ENCODE measurements at places on chromosomes 7 and 10.

DNA sequence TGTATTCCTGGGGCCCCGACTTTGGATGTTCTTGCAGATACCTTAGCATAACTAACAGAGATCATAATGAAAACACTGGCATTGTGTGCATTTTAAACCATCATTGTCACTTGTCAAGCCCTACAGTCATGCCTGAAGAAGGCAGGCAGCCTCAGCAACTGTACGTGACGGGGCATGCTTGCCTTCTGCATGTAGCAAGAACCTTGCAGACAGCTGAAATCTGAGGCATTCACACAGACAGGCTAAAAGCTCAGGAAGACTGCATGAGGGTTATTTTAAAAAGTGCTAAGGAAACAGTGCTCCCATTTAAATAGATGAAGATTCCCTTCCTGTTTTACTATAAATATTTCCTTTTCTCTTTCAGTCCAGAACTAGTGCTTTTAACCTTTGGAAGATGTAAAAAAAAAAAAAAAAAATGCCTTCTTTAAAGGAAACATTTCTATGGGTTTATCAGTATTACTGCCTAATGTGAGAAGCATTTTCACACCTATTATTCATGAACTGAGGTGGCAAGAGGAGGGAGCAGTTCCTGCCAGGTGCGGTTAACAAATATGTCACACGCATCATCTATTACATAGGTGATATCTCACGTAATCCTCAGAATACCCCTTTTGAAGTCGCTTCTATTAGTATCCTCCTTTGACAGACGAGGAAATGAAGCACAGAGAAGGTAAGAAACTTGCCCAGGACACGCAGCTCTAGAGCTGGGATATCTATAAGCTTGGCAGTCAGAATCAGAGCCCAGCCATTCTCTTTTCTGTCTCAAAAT, 88.1 kb downstream of the PRKCQ start:
- DNase-seq: no peak

GRCh38 chr7:45658716-45659495, 84.7 kb downstream of the ADCY1 start:
- no peak for DNase-seq

DNA sequence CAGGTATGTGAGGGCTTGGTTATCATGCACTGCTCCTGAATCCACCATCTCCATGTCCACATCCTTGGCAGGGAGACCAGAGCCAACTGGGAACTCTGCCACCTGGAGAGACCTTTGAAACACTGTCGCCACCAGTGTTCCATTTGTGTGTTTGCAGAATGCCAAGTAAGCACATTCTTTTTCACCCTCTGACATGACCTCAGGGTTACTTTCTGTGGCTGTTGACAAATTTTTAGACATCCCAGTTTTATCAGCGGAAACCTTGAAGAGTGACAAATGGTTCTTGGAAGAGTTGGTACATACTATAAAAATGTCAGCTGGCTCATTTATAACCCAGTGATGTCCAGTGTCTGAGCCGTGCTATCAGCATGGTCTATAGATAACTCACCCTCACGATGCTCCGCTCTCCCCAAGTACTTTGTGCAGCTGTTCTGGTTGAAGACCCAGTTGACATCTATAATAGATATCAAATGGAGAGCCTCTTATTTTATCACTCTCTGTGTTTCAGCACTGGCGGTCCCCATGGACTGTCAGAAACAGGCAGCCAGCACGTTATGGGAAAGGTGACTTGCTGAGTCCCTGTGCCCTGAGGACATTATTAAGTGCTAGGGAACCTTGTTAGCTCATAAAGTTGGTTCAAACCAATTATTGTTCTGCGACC, 563.1 kb upstream of the GALNT17 start:
- DNase-seq: no peak

GRCh38 chr10:43128958-43129706, 9.1 kb upstream of the CSGALNACT2 start:
- DNase-seq: no peak

- no peak for DNase-seq
These were observed 109.0 kb upstream of the ELMO1 start for GRCh38 chr7:37557571-37558209.

DNA sequence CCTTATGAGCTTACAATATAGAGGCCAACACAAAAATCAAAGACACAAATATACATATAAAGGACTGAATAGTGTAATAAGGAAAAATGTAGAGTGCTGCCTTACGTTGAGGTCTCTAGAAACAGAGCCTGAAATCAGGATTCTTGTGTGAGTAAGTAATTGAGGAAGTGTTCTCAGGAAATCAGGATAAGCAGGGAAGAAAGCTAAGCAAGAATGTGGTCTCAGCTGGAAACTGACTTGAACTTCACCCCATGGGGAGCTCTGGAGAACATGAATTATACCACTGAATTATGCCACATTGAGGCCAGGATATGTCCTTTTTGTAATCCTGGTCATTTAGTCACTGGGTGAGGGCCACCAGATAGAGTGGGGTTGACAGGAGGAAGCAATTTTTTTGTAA, 191.9 kb downstream of the ETV1 start:
- DNase-seq: no peak

GRCh38 chr10:5095687-5096086, 1.5 kb downstream of the AKR1C3 start:
- DNase-seq: no peak

GRCh38 chr10:89783406-89783805, 82.0 kb downstream of the KIF20B start:
- DNase-seq: no peak

- no peak for DNase-seq
These were observed 4.2 kb downstream of the NPSR1 start for GRCh38 chr7:34662058-34662708.

- no peak for DNase-seq
These were observed 6.4 kb downstream of the KNDC1 start for GRCh38 chr10:133166504-133166827.

GRCh38 chr10:1360011-1360557, 303.9 kb downstream of the WDR37 start:
- DNase-seq: no peak

DNA sequence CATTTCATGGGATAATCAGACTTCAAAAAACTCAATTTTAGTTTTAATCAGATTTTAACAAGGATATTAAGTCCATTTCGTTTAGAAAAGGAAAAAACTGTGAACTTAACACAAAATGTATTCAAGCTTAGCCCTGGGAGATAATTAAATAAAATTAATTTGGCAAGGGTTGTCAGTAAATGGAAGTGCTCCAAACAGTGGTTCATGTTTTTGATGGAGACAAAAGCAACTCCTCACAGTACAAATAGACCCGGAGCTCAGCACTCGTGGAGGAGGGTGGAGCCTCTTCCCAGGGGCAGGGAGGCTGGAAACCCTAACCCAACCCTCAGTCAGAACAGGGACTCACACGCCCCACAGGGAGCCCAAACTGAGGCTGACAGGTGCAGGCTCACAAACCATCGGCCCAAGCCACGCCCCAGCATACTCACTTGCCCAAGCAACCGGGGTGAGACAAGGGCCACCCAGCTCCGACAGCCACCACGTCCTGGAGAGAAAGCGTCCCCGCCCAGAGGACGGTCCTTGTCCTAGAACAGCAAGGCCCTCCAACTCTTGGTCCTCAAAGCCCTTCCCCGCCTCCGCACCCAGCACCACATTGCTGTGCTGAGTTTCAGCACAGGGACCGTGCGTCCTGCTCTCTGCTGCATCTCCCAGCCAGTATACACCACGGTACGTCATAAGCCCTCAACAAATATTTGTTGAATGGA, 39.8 kb downstream of the MAD1L1 start:
- no peak for DNase-seq

DNA sequence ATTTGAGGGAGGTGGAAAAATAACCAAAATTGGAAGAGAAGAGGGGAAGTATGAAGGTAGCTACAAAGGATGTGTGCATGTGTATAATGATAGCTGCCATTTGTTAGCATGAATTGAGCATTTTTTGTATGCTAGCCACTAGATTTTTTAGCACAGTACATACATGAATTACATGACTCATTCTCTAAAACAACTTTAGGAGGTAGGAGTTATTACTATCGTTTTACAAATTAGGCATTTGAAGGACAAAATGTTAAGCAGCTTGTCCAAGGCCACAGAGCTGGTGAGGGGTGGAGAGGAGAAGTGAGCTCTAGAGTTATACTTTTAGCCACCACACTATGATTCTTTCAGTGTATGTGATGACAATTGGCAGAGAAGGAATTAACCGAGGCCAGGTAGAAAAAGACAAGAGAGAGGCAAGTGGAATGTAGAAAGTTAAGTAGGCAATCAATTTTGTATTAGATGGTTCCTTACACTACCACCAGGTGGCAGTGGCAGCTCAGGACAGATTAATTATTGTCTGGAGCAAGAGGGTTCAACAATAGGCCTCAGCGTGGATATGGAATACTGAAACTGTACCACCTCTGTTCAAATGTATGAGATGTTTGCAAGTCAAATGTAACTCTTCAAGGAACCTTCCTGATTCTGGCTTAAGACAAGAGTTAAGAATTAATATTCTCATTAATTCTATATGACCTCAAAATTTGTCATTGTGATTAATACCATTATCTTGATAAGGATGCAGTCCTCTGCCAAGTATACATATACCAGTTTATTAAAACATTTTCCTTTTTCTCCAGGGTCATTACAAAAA, 128.0 kb downstream of the MBL2 start:
- no peak for DNase-seq

GRCh38 chr7:68488341-68489060, 1109.8 kb upstream of the AUTS2 start:
- no peak for DNase-seq

DNA sequence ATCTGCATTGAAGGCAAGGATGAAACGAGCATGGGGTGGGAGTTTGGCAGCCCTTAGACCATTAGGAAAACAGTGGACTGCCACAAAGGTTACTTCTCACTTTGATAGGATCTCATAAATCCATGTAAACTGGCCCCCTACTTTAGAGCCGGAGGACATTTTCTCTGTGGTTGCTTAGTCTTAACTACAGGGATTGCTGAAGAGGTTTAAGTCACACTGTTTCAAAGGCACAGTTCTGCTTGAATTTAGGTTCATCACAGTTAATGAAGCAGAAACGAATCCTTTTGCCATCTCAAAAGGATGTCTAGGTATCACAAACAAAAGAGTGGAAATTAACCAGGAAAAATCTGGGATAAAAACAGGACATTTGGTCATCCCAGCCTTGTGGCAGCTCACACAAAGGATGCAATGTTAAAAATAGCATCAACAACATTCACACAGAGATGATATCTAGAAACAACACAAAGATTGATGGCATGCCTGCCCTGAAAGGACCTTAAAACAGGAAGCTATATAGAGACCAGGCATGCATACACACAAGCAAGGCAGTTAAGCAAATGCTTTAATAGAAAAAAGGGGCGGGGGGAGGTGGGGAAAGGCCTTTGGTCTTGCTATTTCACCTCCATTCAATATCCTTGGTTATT, 74.0 kb downstream of the DOCK4 start:
- no peak for DNase-seq

DNA sequence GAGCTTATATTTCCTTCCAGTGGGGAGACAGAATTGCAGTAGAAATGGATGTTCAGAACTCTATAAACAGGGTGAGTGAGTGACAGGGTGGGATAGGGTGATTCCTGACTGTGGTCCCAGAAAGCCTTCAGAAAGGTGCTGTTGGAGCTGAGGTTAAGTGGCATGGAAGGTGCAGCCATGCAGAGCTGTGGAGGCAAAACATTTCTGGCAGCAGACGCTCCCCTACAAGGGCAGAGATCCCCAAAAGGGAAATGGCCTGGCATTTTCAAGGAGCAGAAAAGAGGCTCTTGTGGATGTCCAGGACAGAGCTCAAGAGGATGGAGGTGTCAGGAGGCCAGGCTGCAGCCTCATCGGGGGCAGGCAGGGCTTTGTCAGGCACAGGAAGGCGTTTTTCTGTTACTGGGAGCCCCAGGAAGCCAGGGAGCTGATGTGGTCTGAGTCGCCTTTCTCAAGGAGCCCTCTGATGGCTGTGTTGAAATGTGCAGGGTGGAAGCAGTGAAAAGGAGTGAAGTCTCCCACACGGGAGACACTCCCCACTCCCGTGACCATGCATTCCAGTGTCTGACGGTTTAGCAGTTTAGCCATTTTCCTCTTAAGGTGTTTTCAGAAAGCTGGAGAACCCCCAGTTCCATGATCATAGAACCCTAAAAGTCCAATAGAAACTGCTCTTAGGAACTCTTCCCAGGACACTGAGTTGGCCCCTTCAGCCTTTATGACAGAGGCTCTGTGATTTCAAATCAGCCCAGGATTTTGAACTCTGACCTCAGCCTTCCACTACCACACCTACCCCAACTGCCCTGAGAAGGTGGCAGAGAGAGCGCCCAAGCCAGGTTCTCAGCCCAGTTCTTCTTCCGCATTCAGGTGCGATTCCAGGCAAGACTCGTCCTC, 96.2 kb downstream of the C10orf105 start:
- DNase-seq: no peak

- no peak for DNase-seq
These were observed 250.4 kb downstream of the WDR11 start for GRCh38 chr10:121101561-121101960.

DNA sequence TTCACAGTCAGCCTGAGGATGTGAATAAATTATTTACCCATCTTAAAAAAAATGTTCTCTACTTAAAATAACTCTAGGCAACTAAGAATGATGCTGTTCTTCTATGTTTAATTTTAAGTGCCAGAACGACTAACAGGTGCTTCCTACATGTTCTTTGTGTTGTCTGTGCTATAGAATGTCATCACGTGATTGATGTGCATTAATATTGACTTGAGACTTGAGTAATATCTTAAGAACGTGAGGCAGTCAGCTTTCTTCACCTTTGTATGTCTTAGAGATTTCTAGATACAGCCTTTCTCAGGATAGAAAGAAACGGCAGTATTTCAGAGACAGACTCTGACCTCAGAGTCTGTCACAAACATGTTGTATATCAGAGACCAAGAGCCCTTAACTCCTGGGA, 274.6 kb downstream of the KCND2 start:
- no peak for DNase-seq

DNA sequence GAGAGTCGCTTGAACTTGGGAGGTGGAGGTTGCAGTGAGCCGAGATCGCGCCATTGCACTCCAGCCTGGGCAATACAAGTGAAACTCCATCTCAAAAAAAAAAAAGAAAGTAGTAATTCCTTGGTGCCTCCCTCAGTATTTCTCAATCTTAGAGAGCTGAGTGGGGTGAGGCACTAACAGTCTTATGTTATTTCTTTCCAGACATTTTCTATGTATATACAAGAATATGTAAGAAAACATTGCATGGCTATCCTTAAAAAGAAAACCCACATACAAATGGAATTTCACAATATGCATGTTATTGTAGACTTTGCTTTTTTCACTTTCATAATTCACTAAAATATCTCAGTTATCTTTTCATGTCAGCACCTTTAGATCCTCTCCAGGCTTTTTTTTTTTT, 13.6 kb upstream of the SLF2 start:
- no peak for DNase-seq
